ENCODE measurements at places on chromosomes 11 and 22.

- DNase-seq, result no peak
Observed at GRCh38 chr11:46499821-46500220, 94.0 kb downstream of the AMBRA1 start.

GRCh38 chr22:42271906-42272305, 1.5 kb upstream of the TCF20 start:
- DNase-seq, result no peak

DNA sequence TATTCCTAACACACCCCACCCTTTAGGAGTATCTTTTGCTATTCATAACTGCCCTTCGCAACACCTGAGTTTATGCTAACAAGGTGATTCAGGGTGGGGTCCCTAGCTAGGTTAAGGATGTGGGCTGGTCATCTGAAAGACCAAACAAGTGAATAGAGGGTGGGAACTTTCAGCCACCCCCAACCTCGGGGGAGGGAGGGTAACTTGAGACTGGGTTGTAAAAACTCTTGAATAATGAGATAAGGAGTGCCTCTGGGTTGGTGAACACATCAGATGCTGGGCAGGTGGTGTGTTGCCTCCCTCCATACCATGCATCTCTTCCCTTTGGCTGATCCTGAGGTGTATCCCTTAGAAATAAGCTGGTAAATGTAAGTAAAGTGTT, 111.5 kb downstream of the SWAP70 start:
- no peak for DNase-seq

DNA sequence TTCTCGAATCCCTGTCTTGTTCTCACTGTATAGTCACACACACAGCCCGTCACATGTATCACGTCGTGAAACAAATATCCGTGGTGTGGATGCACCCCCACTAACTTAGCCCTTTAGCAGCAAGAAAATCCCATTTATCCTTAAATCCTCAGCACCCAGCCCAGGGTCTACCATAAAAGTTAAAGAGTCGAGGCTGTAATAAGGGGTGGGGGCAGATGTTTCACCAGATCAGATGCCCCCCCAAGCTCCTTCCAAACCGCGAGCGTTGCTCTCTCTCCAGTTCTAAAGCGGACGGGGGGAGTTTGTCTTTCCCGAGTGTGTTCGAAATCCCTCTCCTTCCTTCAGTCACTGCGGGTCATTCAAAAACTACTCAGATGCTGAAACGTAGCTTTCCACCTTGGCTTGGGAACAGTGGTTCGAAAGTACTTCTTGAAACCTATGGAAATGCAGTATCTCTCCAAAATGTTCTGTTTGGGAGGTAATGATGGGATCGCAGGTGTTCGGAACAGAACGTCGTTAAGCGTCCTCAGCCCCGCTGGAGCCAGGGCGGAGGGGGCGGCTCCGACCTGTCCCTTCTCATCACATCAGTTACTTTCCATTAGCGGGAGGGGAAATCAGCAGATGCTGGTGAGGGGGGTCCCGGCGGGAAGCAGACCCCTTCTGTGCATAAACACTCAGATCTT, 156.2 kb downstream of the BRD1 start:
- DNase-seq, result no peak

DNA sequence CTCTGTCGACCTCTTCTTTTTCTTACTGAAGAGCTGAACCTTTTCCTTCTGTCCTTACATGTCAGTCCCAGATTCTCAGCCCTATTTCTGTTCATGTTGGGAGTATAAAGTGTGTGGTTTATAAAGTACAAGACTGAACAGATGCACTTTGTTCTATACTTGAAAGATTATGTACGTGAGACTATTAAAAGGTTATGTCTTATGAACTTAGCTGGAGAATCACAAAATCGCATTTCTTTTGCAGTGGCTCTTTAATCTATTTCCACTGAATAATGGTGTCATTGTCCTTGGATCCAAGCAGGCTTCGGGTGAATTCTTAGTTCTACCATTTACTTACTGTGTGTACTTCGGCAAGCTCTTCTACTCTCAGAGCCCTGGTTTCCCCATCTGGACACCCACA, 558.4 kb downstream of the TMEM135 start:
- DNase-seq, result no peak

DNA sequence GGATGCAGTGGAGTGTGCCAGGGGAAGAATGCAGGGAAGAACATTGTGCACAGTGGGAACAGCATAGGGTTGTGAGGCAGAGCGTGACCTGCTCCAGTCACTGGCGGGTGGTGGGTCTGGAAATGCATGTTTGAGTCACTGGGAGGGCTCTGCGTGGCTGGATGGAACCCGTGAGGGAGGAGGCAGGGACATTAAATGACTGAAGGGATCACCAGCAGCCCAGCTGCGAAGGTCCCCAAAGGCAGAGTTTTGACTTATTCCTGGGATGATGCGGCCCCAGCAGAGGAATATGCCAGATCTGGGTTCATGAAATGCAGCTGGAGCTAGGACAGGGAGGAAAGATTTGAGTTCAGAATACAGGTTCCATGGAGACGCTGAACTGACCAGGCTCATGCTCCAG, 104.0 kb upstream of the FGF3 start:
- no peak for DNase-seq

GRCh38 chr11:104908186-104908531, 9.9 kb upstream of the CASP12 start:
- DNase-seq, result no peak

- DNase-seq, result no peak
Observed at GRCh38 chr11:71446150-71446549, 2.0 kb downstream of the DHCR7 start.

DNA sequence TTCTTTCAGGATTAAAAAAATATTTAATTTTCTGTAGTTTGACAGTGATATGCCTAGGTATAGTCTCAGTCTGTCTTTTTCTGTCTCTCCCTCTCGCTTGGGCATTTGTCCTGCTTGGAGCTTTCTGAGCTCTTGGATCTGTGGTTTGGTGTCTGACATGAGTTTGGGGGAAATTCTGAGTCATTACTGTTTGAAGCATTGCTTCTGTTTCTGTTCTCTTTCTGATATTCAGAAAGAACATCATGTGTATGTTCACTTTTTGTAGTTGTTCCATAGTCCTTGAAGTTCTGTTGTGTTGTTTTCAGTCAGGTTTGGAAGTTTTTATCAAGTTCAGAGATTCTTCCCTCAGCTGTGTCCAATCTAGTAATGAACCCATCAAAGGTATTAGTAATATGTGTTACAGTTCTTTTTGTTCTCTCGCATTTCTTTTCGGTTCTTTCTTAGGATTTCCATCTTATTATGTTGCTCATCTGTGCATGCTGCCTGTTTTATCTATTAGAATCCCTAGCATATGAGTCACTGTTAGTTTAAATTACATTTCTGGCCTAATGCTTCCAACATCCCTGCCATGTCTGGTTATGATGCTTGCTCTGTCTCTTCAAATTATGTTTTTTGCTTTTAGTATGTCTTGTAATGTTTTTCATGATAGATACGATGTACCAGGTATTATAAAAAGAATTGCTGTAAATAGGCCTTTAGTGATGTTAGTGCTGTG, 48.4 kb downstream of the DDX10 start:
- peak; percentile 43 for DNase-seq

DNA sequence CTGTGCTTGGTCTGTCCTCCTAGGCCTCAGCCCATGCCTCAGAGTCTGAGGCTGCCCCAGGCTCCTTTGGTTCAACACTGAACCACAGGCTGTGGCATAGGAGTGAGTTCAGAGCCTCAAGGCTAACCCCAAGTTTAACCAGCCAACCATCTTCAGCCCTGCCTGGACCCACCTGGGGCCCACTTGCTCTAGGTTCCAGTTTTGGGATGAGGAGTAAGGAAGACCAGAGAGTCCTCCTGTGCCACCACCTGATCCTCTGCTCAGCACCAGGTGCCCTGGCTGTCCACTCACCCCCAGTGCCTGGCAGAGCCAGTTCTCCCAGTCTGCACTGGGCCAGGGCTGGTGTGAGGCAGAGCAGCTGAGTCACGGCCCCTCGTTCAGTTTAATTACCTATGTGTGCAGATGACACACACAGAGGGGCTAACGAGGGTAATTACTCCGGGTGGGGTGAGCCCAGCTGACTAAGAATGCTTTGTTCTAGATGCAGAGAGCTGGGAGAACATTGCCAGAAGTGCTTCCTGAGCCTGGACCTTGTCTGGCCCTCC, 12.0 kb upstream of the TMPRSS13 start:
- no peak for DNase-seq

DNA sequence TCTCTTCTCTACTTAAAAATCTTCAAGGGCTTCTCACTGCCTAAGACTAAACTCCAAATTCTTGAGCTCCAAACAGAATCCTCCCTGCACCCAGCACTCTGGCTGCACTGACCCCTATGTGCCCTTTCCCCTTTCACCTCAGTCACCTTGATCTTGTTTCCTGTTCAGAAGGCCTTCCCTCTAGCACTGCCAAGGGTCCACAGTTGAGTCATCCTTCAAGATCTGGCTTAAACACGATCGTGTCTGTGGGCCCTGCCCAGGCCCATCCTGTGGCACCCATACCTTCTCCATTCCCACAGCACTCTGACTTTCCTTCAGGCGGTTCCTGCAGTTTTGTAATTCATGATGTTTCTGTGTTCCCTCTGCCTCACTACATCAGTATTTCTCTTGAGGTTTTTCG, 129.2 kb downstream of the ARL14EP start:
- DNase-seq, result no peak

DNA sequence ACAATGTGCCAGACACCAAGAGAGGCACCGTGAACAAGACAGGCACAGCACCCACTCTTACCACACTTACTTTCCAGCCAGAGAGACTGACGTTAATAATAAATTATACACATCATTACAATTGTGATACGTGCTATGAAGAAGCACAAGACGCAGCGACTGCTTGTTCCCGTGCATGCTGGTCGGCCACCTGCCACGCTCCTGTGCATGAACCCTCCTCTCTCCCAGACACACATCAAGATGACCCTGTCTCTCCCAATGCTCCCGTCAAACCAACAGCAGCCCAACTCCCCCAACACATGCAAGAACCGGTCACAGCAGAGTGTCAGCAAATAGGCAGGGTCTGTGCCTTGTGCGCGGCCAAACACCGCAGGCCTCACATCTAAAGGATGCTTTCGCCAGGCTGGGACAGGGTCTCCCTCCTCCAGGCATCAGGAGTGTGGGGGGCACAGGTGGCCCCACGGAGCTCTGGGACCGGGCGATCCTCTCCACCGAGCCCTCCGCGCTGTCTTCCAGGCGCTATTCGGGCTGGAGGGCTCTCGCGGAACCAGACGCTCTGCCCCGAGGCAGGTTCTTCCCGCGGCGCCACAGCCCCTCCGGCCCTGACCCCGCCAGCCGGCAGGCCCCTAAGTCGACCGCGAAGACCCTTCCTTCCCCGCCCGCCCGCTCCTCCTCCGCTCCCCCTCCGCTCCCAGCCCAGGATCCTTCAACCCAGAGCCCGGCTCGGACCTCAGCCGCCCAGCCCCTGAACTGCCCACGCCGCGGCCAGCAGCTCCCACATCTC, 533 bp downstream of the SERGEF start:
- DNase-seq, result no peak

GRCh38 chr11:64652586-64653387, 61.8 kb downstream of the SLC22A12 start:
- DNase-seq, result peak; percentile 39

GRCh38 chr11:122697636-122698167, 42.2 kb downstream of the UBASH3B start:
- peak; percentile 65 for DNase-seq

GRCh38 chr11:73396985-73397384, 20.8 kb downstream of the RELT start:
- DNase-seq, result no peak

DNA sequence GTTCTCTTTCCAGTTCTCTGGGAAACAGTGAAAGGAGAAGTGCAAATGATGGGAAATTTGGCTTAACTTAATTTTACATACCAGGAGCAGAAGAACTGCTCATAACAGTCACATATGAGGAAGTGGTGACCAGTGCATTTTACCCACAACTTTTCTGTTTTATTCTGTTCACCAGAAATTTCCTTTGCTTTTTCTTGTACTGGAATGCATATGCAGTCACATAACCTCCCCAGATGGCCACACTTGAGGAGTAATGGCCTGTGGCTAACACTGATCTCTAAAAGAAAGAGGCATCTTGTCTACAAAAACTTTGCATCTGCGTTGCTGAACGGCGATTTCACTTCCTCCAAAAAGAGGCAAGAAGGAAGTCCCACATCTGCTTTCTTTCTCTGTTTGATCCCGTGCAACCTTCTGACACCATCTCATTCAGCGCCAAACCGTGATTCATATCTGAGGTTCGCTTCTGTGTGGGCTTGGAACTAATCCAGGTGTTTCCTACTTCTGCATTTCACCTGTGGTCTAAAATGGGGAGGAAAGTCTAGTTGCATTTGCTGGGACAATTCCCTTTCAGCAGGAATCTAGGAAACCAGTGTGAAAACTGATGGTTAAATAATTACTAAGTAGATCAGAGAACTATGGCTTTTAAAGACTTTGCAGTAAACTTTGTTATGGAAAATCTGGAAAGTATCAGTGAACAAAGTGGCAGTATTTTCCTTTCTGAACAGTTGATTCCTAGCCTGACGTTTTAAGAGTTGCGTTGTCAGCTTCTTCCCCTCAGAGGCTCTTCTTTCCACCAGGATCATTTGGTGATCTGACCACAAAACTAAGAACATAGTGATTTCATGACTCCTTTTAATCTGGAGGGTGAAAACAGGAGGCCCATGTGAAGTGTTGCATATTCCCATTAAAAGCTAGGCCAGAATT, 4.2 kb upstream of the MPEG1 start:
- DNase-seq, result peak; percentile 82

DNA sequence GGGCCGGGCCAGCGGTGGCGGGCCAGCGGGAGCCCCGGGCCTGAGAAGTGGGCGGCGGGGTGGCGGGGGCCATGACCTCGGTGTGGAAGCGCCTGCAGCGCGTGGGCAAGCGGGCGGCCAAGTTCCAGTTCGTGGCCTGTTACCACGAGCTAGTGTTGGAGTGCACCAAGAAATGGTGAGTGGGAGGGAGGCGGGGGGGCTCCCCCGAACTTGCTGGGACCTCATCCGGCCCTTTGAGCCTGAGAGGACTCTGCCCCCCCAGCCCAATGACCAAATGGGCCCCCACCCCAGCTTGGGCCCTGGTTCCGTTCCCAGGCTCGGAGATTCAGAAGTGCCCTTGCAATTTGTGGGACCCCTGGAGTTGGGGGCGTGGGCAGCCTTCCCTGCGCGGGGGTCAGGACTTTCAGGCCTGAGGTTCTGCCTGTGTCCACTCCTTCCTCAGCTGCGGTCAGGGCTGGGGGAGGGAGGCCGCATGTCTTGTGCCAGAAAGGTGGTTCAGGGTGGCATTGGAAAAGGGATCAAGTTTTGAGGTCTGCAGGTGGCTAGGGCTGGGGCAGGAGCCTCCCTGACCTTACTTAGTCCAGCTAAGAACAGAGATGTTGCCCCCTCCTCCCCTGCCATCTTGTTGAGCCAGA, 496 bp downstream of the EHBP1L1 start:
- no peak for DNase-seq

- peak; percentile 26 for DNase-seq
Observed at GRCh38 chr11:10381736-10382135, 73.3 kb upstream of the AMPD3 start.

- no peak for DNase-seq
Observed at GRCh38 chr22:24744638-24745037, 29.9 kb downstream of the PIWIL3 start.

Measured in HCEC 1CT (cell line).